Naive thymus-derived CD8-positive, alpha-beta T cell (primary cell): ENCODE measurements at places on chromosomes 2 and 18.

- DNase-seq, result no peak
Observed at GRCh38 chr2:195700480-195700879, 43.5 kb downstream of the SLC39A10 start.

DNA sequence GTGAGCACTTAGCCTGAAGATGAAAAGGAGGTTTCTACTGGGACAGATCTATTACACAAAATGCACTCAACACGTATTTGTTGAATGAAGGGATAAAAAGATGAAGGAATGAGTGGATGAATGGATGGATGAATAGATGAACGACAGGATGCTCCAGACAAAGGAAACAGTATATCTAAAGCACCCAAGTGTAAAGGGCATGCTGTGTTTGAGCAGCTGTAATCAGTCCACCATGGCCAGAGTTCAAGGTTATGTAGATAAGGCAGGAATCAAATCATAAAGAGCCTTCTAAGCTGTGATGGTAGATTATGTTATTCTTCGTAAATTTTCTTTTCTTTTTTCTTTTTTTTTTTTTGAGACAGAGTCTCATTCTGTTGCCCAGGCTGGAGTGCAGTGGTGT is 213.8 kb upstream of the FBXO11 start:
- DNase-seq, result no peak

DNA sequence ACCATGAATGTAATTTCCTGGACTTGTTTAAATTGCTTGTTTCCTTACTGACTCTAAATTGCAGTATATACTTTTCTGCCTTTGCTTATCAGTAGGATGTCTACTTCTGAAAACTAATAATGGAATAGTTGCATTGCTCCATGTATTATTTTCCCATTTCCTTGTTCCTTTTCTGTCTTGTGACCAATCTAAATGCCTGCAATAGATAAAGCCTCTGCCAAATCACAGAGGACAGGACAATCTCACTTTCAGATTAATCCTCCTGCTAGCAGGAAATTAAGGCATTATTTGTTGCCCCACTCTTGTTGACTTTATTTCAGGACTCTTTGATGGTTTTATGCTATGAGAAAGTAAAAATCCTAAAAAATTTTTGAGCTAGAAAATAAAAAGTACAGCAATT is 4.7 kb upstream of the ESCO1 start:
- DNase-seq, result no peak

GRCh38 chr2:238853721-238854120 is 5.8 kb downstream of the TWIST2 start:
- DNase-seq, result no peak

GRCh38 chr18:74806700-74807416 is 209.2 kb downstream of the ZNF407 start:
- no peak for DNase-seq

DNA sequence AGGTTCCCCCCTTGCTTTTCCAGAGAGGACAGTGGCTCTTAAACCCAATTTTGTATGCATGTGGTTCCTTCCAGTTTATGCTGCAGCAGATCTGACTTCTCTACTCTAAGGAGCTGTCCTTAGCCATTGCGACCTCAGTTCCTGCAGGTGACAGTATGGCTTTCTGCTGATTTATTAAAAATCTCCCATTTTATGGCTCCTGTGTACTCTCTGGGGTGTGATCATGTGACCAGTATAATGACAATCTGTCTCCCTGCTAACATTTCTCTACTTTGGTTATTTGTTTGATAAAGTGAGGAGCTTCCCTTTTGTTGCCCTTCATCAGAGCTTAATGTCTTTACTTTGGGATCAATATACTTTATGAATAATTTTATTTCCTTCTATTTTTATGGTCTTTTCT is 148.7 kb upstream of the VRK2 start:
- DNase-seq, result no peak

DNA sequence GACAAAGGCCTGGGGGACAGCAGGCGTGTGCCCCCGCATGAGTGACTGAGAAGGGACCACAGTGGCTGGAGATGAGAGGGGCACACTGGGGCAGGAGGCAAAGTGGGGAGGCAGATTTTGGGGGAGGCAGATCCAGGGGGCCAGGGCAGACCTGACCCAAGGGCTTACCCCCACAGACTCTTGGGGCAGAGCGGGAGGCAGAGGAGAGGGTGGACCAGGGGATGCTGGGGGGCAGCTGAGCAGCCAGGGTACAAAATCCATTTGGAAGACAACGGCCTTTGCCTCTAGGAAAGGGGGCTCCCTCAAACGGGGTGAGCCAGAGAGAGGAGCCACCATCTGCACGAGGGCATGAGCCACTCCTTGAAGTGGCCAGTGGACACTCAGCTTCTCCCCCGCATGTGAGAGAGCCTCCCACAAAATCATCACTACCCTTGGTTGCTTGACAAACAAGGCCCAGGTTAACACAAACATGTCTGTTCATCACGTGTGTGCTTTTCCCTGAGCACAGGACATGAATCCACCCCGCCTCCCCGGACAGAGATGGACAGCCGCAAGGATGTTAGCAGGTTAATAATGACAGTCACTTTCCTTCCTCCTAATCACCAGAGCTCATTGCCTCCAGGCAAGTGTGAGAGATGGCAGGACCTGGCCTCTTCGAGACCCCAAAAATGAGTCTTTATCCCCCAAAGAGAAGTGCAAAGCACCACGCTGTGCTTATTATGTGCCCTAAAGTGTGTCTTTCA is 72.0 kb upstream of the RAB6C start:
- DNase-seq, result no peak

DNA sequence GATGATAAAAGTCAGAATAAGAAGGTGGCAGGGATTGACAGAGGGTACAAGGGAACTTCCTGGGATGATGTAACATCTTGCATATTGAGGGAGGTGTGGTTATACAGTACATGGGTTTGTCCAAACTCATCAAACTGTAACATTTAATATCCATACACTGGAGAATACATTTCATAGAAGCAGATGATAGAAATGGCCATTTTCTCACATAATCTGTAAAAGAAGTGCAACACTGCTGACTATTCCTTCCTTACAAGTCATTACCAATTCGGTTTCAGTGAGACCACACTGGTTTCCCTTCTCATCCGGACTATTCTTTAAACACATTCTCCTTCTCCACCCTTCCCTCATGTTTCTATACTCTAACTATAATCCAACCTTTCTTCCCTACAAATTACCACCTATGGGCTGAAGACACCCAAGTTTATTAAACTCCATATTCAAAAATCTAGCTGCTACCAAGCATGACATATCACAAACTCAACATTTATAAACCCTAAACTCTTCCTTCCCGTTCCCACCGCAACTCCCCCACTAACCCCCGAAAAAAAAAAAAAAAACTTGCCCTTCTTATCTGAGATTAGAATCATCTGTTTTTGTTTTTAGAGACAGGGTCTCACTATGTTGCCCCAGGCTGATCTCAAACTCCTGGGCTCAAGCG is 1.6 kb downstream of the COX7A2L start:
- DNase-seq, result no peak

DNA sequence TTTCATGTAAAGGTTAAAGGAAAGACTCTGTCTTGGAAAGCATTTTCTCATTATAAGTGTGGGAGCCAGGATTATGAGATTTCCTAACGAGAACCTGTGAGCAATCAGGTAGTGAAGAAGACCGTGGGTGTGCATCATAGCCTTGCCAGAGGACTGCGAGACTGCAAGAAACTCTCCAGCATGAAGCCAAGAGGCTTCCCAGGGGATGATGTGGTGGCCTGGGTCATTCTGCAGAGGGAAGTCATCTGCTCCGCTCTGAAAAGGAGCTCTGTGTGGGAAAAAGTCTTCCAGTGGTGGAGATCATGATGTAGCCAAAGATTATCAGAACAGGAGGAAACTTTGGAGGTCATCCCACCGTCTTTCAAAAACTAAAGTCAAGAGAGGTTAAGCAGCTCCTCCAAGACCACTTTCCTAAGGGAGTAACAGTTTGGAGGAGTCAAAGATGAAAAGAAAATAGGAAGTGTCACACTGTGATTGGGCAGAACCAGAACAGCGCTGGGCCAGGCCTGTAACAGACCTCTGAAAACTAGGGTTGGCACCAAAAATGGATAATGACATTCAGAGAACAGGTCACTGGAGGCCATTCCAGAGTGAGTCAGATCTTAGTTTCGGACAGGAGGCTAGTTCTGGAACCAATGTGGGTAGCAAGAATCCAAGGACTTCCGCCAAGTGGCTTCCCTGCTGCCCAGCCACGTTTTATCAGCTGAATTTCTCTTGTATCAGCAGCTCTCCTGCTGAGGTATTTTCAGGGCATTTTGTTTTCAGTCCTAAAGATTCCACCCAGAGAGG is 113.0 kb downstream of the LRATD1 start:
- no peak for DNase-seq
